ENCODE measurements at places on chromosomes 1 and 21.

GRCh38 chr21:34307991-34308532, 55.7 kb upstream of the KCNE2 start:
- H3K27me3 ChIP-seq: no peaks in the 10 kb centered on the region
- DNase-seq: no peak
- no peak overlapping the region for H3K4me3 ChIP-seq
- no peaks in the 10 kb centered on the region for H3K4me1 ChIP-seq

GRCh38 chr1:14110040-14110439, 410.1 kb downstream of the PRDM2 start:
- no peaks in the 10 kb centered on the region for H3K27me3 ChIP-seq
- no peaks in the 10 kb centered on the region for H3K4me1 ChIP-seq
- no peaks in the 10 kb centered on the region for H3K36me3 ChIP-seq

DNA sequence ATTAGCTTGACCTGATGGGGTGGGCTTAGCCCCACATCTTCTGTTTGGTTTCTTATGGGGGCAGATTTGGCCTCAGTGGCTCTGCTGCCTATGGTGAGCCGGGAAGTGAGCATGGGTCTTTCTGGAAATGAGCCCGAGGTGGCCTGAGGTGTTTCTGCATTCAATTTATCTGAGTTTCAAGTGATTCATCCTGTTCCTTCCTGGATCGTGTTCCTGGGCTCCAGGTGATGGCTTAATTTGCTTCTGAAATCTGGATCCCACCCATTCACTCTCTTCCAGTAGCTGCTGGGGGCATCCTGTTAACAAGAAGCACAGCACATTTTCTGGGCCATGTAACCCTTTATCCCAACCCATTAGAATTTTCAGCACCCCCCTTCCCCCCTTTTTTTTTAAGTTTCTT, 324.6 kb downstream of the CAMTA1 start:
- DNase-seq: no peak
- no peaks in the 10 kb centered on the region for H3K36me3 ChIP-seq
- H3K4me3 ChIP-seq: no peak overlapping the region
- H3K27me3 ChIP-seq: no peaks in the 10 kb centered on the region

GRCh38 chr1:84569216-84569615, 5.0 kb downstream of the CTBS start:
- H3K36me3 ChIP-seq: peaks cover 3% of the 10 kb centered on the region
- H3K27ac ChIP-seq: no peak overlapping the region
- H3K27me3 ChIP-seq: no peaks in the 10 kb centered on the region
- DNase-seq: no peak
- H3K4me3 ChIP-seq: no peak overlapping the region
